Activated naive CD4-positive, alpha-beta T cell treated with anti-CD3 and anti-CD28 coated beads, Interleukin-2, amount 50 U/mL, for 72 hours (primary cell): ENCODE measurements at places on chromosomes 6 and 20. TPM values are rescaled to one million over a fixed set of nuclear protein-coding genes. Genes with fewer than 3 reads are reported as not detected.

The SYNDIG1 gene
- not detected for total RNA-seq

The CCM2L gene
- not detected for total RNA-seq

The IMPG1 gene
- not detected for total RNA-seq

The PLEKHG1 gene
- total RNA-seq, result 3.0 TPM

The MMP24 gene
- total RNA-seq, result not detected

The CFAP61 gene
- not detected for total RNA-seq

The LY6G6F gene
- not detected for total RNA-seq

The OTOR gene
- not detected for total RNA-seq
